CD8-positive, alpha-beta memory T cell (primary cell): ENCODE measurements at places on chromosomes 7 and 10. TPM values are rescaled to one million over a fixed set of nuclear protein-coding genes. Genes with fewer than 3 reads are reported as not detected.

Gene ARHGEF35
- total RNA-seq = 4.0 TPM

Gene TDRD1
- 0.16 TPM for total RNA-seq

Gene GPR85
- total RNA-seq = not detected

Gene HOXA13
- not detected for total RNA-seq

Gene C10orf67
- not detected for total RNA-seq

DNA sequence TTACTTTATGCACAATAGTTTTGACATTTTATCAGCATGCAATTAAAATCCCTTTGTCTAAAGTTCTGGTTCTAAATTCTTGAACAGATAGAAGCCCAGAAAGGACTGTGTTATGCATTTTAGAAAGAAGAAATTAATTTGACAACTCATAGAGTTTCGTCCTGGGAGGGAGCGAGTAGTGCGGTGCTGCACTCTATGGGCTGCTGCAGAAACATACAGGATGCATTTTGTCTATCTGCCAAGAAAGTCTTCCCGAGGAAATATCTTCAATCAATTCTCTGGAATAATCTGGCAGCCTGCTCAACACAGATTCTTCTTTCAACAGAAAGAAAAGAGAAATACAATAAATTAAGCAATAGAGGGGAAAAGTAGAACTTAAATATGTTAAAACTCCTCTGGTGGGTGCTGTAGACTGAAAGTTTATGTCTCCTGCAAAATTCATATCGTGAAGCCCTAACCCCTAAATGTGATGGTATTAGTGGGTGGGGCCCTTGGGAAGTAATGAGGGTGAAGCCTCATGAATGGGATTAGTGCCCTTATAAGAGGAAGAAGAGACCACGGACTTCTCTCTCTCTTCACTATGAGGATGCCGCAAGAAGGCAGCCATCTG lies 39.0 kb upstream of the IFRD1 start:
- no peak for DNase-seq

GRCh38 chr7:11436773-11437524 lies 395.0 kb downstream of the THSD7A start:
- DNase-seq = no peak

DNA sequence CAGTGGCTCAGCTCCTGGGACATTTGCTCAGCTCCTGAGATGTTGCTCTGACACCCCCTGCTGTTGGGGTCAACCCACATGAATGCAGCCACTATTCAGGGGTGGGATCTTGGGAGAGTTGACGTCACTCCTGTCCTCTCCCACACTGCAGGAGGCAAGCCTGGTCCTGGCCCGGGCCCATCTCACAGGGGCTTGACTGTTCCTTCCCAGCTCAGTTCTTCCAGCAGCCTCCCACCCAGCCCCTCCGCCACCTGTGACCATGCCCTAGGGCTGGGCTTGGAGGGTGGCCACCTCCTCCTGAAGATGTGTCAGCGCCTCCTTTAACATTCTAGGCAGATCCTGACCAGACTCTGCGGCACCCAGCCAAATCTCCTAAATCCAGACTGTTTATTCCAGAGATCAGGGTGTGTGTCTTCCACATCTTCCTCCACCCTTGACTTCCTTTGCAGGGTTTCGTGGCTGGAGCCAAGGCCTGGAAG lies 19.1 kb upstream of the OPALIN start:
- no peak for DNase-seq

- DNase-seq = no peak
These were observed 285.6 kb upstream of the POM121L12 start for GRCh38 chr7:52749880-52750279.

DNA sequence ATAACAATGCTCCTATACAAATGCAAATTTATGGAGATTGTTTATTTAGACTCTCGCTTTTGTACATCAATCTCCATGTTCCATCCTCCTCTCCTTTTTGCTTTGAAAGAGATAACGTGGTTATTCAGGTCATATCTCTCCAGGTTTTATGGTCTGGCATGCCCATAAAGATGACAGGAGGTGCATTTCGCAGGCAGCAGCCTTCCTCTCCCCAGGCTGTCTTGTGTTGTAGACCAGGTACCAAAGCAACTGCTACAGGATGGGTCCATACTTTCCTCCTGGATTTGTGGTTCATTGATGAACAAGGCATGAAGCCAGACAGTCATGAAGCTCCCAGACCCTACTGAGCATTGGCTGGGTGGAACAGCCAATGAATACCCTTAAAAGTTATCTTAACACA lies 400.2 kb upstream of the NPVF start:
- DNase-seq = no peak

GRCh38 chr10:7585228-7585627 lies 81.5 kb downstream of the ITIH5 start:
- DNase-seq = no peak

- DNase-seq = no peak
These were observed 7.1 kb downstream of the KCNMA1 start for GRCh38 chr10:77630507-77630848.

- no peak for DNase-seq
These were observed 7.4 kb downstream of the ZNF488 start for GRCh38 chr10:47376522-47377220.

- DNase-seq = no peak
These were observed 253.5 kb downstream of the MAGI2 start for GRCh38 chr7:79199961-79200360.

DNA sequence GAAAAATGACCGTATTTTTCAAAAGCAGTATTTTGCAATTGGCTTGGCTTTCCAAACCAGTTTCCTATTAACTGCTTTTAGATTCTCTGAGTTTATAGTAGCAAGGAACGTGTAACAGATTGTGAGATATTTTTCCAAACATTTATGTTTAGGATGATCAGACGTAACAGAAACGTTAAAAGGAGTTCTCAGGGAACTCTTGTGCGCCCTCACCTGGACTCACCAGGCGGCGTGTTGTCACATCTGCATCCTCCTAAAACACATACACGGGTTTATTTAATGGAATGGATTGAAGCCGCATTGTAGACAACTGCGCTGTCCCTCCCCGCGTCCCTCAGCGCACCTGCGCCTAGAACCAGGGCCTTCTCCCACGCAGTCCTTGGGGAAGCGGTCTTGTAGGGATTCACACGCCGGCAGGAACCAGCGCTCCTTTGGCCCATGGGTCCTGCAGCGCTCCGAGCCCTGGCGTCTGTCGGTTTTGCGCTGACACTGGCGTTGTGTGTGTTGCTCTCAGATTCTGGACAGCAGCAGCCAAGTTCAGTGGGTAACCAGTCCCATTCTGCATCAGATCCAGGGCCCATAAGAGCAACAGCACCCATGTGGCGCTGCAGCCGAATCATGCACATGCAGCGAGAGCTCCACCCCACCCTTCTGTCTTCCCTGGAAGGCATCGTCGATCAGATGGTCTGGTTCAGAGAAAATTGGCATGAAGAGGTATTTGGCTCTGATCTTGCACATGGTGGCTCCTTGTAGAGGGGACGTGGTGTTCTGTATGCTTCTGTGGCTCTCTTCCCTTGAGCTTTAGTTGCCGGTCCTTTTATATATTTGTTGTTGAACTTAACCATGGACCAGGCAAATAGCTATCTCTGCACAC lies 114.9 kb downstream of the TRRAP start:
- DNase-seq = no peak

DNA sequence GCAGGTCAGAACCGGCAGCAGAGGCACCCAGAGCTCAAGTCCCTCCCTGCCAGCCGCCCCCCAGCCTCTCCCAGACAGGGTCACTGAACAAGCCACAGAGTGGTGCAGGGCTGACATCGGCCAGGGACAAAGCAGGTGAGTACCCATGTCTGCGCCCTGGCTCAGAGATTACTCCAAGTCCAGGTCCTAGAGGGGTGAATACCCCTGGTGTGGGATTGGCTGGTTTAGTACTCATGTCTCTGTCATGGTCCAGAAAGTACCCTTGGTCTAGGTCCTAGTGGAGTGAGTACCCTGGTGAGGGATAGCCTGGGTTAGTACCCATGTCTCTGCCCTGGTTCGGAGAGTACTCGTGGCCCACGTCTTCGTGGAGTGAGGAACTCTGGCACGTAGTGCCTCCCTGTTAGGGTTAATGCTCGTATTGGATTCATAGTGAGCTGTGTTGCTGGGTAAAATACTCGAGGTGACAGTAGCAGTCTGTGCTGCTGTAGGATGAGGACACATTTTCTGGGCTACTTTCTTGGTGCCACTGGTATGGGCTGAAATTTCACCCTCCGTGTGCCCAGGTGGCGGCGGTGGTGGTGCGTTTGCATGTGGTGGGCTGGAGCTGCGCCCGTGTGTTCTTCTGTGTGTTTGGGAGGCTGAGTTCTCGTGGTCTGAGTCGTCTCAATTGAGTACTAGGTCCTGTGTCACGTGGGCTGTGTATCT lies 25.5 kb upstream of the KNDC1 start:
- DNase-seq = no peak
